ENCODE measurements at places on chromosomes 2 and 18.
A peak's percentile ranks its signal among the peaks of the same experiment; 100 is the strongest.

- DNase-seq: no peak
Observed at GRCh38 chr2:45945302-45945717, 293.8 kb downstream of the PRKCE start.

GRCh38 chr2:12613137-12613835, 103.5 kb upstream of the TRIB2 start:
- no peak for DNase-seq

DNA sequence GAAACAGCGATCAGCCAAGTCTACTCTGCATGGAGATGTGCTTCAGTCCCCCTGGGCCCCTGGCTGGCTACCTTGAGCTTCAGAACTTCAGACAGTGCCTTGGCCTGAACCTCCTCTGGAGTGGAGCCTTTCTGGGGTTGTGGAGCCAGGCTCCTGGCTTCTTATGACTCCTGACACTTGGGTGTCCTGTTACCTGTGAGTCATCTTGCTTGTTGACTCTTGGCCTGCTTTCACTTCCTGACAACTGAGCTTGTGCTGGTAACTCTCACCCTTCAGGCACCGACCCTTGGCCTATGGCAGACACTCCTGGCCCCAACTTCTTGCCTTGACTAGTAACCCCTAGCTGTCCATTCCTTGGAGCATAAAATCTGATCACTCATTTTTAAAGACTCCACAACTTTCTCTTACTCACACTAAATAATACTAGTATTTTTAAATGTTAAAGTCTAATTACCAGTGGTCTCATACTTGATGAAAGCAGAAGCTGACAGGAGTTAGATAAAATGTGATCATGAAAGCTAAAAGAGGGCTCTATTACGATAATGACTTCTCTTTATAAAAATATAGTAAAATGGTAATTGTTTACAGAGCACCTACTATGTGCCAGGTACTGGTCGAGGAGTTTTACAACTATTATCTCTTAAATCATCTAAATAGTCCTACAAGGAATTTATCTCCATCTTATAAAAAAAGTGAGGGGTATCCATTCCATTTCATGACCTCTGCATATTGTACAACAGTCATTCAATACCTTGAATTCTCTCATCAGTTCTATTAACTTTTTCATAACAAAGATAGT, 46.3 kb upstream of the VIT start:
- DNase-seq: no peak

GRCh38 chr2:158478237-158478636, 21.5 kb downstream of the PKP4 start:
- DNase-seq: no peak

GRCh38 chr2:133654949-133655348, 86.7 kb upstream of the NCKAP5 start:
- DNase-seq: no peak

GRCh38 chr2:238380785-238381184, 45.9 kb upstream of the ASB1 start:
- no peak for DNase-seq

- DNase-seq: no peak
Observed at GRCh38 chr18:627231-627630, 30.2 kb upstream of the TYMS start.

GRCh38 chr18:74337155-74337911, 21.7 kb downstream of the C18orf63 start:
- no peak for DNase-seq

- DNase-seq: no peak
Observed at GRCh38 chr18:39448942-39449341, 1883.3 kb upstream of the CELF4 start.

DNA sequence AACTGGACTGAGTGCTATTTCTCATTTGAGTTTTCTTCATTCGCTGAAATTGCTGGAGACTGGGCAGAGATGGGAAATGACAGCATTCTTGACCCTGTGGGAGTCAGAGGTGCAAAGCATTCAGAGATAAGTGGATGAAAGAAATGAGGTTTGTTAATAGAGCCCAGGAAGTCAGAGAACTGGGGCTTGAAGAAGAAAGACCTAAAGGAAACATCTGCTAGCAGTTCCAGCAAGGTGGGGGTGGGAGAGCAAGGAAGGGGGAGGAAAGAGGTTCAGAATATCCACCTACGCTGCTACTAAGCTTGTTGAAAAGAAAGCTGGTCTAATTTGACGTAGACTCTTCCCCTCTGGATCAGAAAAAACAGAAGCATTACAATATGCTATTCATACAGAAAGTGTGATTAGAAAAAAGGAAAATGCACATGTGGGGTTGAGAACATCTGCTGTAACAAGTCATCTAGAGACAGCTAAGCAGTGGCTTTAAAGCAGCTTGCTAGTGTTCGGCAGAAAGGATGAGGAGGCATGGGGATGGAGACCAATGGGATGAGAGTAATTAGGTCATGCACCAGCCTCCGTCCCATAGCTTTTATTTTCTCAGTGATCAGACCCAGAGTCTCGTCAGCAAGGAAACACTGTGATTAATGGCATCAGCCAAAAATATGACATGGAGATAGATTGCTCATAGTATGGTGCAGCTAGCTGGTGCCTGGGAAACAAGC, 29.7 kb downstream of the NAB1 start:
- DNase-seq: no peak

GRCh38 chr2:158926478-158926948, 41.9 kb upstream of the TANC1 start:
- no peak for DNase-seq

DNA sequence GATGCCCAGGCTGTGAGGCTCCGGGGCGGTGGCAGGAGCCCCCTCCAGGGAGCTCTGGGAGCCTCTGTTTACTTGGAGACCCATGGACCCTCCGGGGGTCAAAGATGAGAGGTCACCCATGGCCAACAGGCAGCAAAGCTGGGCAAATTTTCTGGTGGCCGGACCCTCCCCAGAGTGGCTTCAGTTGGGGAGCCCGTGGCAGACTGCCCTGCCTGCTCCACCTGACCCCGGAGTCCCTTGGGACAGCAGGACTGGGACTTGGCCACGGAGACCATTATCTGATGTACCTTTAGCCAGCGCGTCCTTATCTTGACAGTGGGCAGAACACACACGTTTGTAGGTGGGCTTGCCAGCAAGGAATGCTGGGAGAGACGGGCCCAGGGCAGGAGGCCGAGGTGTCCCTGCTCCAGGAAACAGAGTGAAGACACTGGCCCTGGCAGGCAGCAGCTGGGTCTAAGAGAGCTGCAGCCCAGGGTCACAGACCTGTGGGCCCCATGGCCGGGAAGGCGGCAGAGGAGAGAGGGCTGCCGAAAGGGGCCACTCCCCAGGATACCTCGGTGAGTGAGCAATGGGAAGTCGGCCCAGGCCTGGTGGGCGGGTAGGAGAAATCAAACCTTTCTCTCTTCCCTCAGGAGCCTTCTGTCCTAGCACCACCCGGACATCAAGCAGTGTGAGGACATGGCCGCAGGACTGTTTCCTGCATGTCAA, at the start of the genes ABCG5 and ABCG8:
TSS of gene ABCG5 (minus strand) at position 280 of the 708 bp plus-strand sequence. CDS start at position 120, 160 bp downstream.
TSS of gene ABCG8 (plus strand) at position 412 of the 708 bp plus-strand sequence. CDS start at position 495, 83 bp downstream.
- DNase-seq: no peak

GRCh38 chr2:148978706-148979105, 59.8 kb upstream of the LYPD6B start:
- DNase-seq: no peak

DNA sequence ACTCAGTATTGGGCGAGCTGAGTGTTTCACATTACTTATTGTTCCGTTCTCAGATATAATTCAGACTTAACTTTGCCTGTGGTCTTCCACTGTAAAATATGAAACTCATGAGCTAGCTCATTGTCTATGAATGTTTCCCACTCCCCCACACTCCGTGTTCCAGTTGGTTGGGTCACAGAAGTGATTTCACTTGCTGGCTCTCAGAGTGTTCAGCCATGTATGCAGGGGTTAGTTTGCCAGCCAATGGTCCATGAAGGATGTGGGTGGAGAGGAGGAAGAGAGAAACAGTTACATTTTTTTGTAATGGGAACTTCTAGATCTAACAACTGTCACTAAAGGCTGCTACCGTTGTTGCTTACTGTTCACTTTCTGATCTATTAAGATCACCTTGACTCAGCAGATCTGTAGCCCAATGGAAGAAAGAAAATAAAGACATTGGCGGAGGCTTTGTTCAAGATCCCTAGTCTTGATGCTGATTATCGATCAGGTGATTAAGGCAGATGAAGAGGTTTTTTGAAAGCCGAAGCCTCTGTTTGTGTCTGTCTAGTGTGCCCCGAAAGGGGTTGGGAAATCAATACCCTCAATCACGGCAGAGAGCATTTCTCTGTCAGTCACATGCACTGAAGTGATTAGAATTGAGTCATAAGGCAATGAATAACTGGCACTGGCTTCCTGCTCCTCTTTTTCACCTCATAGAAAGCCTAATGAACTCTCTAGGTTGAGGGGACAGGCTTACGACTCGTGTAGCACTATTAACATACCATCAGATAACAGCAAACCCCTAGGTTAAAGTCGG, 279.7 kb upstream of the FIGN start:
- DNase-seq: no peak

DNA sequence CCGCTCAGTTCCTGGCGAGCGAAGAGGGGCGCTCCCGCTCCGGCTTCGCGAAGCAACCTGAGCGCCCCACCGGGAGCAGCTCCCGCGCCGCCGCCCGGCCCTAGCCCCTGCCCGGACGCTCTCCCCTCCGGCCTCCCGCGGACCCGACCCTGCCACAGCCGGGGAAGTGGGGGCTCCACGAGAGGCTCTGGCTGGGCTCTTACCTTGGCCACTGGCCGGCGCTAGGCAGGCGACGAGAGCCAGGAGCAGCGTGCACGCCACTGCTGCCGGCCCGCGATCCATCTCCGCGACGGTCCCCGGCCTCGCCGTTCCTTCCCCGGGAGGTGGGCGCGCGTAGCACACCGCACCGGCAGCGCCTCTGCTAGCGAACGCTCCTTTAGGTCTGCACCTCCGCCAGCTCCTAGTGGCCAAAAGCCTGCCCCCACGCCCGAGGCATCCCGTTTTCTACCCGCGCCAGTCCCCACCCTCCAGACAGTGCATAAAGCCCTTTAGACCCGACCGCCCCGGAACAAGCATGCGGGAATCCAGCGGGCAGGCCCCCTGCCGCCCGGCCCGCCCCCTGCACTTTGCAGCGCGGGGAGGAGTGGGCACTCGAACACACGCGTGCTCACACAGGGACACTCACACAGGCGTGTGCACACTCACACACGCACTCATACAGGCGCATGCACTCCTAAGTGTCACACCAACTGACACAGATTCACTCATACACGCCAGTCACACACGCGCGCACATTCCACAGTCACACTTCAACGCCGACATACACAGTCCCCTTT, at the start of gene LRP2:
TSS of gene LRP2 (minus strand) at position 417 of the 776 bp plus-strand sequence. CDS start at position 282, 135 bp downstream.
- DNase-seq: no peak

GRCh38 chr2:27212626-27213471, 781 bp upstream of the SLC5A6 start:
- DNase-seq: no peak

DNA sequence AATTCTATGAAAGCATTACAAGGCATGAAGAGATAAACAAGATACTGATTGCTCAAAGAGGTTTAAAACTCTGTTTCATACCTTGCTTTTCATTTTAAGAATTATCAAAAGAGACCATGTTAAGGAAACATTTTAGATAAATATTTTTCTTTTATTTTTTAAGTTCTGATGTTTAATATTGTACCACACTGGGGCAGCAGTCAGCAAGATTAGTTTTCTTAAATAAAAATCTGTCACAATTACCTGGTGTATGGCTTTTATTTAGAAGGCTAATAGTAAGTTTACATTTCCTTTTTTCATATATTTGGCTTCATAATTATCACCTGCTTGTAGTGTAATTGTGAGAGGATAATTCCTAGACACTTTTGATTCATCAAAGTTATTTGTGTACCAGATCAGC, 46.4 kb downstream of the ZNF804A start:
- DNase-seq: no peak

- DNase-seq: no peak
Observed at GRCh38 chr2:195682077-195682476, 25.1 kb downstream of the SLC39A10 start.

DNA sequence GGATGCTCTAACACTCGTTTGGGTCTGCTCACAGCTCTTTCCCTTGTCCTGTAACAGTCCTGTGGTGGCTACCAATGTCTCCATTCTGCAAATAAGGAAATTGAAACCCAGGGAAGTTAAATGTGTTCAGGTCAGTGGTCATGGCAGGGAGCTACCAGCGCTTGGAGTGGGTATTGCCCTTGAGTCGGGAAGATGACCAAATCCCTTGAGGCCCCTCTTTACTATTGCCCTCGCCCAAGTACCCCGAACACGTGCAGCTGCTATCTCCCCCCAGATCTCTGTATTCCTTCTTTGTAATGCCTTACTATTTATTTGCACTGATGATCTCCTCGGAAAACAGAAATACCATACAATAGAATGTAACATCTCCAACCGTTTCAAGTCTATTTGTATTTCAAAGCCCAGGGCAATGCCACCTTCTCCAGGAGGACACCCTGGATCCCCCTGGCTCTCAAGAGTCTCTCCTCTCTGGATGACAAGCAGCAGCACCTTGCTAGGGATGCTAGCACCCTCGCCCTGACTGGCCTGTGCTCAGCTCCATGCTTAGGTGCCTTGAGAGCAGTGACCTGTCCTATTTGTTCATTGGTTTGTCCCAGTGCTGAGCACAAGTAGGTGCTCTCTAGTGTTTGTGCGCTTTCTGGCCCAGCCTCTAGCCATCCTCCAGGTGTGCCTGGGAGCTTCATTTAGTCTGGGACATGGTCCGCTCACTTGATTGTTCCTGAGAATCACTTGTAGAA, 15.1 kb downstream of the DYSF start:
- DNase-seq: no peak

DNA sequence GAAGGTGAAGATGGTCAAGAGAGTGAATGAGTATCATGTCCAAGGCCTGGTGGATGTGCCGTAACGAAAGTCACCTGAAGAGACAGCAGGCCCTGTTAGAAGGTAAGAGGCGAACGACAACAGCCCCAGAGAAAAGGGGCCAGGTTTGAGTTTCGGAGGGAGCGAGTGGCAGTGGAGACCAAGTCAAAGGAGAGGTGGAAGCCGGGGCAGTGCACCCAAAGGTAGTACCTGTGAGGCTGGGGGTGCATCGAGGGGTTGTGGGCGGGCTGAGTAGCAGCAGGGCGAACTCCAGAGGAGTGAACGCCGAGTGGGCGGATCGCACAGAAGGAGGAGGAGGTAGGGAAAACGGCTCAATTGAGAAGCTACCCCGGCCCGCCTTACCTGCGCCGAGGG, 358 bp downstream of the USP37 start:
- peak; percentile 38 for DNase-seq

- DNase-seq: no peak
Observed at GRCh38 chr2:49111456-49111855, 42.9 kb downstream of the FSHR start.

DNA sequence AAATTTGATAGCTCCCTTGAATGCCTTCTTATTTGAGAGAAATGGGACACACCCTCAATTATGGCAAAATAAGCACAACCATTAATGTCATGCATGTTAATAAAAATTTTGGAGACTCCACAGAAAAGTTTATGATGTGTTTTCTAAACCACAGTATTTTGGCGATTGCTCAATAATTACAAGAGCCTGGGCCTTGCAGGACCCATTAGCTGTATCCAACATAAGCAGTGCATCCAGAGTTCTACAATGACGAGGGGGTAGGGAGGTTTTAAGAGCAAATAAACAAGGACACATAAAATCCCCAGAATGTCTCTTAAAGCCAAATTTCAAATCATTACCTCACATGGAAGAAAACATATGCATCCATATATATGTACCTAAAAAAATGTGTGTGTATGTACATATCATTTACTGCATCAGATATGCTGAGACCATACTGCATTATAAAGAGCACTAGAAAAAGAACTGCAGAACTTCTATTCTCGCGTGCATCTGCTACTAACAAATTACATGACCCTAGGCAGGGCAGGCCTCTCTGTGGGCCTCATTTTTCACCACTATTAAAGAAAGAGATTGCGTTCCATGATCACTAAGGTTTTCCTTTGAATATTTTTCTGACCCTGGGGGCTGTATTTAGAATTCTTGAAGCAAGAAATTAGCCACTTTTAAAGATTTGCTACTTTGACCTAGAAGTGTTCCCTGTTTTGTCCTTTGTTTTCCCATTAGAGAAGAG, 38.0 kb downstream of the CMPK2 start:
- DNase-seq: no peak

Data from activated CD8-positive, alpha-beta memory T cell treated with anti-CD3 and anti-CD28 coated beads for 1 hour (primary cell).